ENCODE measurements at places on chromosomes 7 and 10.

DNA sequence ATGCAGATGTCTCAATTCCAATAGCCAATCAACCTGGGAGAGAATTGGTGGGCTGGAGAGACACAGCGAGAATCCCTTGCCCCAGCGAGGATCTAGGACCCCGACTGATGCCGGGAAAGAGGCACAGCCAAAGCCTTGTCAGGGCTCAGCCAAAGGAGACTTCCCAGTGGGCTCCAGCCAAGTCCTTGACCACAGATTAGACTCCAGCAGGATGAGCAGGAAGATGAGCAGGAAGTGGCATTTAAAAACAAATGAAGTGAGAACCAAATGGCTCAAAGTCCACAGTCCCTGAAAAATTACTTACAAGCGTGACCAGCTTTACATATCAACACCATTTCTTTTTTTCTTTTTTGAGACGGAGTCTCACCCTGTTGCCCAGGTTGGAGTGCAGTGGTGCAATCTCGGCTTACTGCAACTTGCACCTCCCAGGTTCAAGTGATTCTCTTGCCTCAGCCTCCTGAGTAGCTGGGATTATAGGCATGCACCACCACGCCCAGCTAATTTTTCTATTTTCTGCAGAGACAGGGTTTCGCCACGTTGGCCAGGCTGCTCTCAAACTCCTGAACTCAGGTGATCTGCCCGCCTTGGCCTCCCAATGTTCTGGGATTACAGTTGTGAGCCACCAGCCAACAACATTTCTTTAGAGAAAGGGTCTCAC is 40.2 kb downstream of the CTBP2 start:
- no peak for DNase-seq

- DNase-seq: no peak
Observed at GRCh38 chr7:139827042-139827441, 2.0 kb upstream of the TBXAS1 start.

- DNase-seq: no peak
Observed at GRCh38 chr10:36538953-36539586, 586.3 kb upstream of the ANKRD30A start.

- no peak for DNase-seq
Observed at GRCh38 chr7:45450571-45451204, 123.5 kb upstream of the ADCY1 start.

DNA sequence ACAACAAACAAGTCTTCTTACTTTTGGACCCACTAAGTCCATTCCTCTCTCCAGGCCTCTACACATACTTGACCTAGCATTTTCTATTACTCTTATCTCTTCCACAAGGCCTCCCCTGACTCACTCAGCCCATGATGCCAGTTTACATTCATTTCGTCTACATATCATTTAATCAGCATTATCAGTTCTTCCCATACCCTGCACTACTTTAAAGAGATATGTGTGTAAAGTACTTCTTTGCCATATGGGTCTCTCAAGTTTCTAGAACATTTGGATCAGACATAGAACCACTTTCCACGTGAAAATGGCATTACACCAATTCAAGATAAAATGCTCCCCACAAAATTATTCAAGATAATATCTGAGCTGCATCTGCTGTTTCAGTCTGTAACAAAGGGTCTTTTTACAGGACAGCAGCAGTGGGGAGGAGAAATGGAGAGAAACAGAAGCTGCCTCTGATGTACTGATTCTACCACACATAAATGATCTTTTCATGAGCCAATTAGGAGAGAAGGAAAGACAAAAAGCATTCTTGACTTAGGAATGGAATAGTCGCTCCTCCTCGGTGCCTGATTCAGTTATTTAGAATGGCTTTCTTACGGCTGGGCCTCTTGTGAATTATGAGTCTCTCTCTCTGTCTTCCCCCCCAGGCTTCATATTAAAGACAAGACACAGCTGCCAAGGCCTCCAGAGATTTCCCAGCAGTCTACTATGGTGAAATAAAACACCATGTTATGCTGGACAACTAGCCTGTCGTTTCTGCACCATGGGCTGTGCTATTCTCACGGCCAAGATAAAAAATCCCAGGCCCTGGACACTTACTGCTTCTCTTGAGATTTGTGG is 46.9 kb upstream of the SEPTIN7 start:
- DNase-seq: no peak

DNA sequence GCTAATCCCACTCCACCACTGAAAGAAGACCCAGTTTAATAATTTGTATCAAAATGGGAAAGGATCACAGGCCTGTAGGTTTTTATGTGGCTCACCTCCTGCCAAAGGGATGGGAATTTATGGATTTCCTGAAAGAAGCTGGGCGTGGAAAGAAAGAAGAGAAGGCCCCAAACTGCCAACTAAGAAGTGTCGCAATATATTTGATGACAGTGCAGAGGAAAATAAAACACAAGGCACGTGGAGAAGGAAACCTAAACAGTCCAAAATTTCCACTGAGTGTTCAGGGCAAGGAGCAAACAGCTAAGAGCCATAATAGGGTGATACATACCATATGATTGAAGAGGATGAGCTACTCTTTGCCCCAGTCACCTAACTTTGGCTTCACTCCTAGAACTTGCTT is 667.2 kb downstream of the GATA3 start:
- no peak for DNase-seq

- DNase-seq: no peak
Observed at GRCh38 chr10:78745441-78745840, 323.3 kb upstream of the ZMIZ1 start.

DNA sequence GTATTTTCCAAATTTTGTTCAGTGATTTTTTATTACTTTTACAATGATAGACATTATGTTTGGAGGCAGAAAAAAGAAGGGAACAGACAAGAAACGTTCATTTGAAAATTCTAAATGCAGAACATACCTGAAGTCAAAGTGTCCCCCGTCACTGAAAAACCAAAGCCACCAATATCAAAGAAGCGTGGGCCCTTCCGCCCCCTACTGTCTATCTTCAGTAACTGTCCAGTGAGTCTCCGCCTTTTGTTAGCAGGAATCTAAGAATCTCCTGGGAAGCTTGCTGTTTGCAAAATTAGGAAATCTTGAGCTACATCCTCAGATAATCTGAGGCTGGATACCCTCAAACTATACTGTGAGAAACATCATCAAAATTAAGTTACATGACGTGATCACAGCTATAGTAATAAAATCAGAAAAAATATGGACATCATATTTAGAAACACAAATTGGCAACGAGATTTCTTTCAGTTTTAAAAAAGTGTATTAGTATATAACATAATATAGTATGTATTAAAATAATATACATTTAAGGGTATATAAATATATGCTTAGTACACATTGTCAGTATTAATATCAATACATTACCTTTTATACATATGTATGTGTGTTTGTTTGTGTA is 169.3 kb upstream of the AKR1E2 start:
- peak; percentile 54 for DNase-seq

DNA sequence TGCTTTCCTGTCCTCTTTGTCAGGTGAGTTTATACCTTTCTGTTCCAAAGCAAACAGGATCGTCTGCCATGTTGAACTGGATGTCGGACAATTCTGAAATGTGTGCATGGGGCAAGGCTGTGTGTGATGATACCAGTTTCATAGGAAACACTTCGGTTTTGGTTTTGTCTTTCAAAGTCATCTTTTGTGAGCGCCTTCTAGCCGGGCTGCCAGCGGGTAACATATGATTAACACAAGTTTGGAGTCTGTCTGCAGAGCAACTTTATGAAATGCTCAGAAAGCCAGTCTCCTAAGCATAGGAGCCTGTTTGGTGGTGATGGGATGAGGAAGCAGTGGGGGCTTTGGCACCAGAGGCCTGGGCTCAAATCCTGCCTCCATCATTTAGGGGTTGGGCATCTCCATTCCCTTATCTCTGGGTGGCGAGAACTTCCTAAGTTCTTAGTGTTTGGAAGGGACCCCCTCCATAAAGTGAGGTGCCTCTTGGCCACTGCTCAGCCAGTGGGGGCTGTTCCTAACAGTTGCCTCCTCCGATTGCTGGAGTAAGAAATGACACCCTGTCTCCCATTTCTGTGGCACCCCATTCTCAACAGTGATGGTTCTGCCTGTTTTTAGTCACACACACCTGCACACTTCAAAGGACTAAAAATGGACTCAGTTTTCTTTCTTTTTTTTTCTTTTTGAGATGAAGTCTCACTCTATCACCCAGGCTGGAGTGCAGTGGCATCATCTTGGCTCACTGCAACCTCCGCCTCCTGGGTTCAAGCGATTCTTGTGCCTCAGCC is 36.8 kb downstream of the CUX1 start:
- no peak for DNase-seq
